Right cardiac atrium (tissue), 5 donors: ENCODE measurements at places on chromosomes 7 and 10.

DNA sequence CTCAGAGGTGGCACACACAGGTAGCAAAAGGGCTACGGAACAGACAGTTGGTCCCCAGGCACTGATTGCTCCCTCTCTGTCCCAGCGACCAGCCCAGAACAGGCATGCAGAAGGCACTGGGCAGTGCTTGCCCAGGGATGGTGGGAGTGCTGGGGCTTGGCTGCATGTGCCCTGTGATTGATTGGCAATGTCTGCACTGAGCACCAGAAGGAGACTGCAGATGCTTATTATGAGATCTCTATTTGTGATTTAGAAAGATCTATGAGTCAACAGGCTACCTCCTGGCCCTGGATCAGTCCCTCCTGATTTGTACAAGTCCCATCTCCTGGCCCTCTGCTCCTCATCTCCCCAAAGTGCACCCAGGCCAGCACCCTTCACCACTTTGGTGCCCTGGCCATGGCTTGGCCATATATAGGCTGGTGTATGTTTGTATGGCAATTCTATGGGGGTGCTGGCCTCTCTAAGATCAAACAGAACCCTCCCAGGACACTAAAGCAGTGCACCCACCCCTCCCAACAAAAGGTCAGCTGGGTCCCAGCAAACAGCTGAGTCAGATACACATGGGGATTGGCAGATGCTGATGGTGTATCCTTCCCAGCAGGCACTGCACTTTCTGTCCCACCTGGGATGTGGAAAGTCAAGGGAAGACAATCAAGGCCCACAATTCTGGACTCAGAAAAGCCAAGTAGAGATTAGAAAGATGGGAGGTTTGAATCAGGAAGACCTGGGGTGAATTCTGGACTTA lies 30.9 kb downstream of the CAMK2B start:
- no peak for DNase-seq

GRCh38 chr7:35717013-35717412 lies 22.1 kb upstream of the HERPUD2 start:
- DNase-seq, result no peak

DNA sequence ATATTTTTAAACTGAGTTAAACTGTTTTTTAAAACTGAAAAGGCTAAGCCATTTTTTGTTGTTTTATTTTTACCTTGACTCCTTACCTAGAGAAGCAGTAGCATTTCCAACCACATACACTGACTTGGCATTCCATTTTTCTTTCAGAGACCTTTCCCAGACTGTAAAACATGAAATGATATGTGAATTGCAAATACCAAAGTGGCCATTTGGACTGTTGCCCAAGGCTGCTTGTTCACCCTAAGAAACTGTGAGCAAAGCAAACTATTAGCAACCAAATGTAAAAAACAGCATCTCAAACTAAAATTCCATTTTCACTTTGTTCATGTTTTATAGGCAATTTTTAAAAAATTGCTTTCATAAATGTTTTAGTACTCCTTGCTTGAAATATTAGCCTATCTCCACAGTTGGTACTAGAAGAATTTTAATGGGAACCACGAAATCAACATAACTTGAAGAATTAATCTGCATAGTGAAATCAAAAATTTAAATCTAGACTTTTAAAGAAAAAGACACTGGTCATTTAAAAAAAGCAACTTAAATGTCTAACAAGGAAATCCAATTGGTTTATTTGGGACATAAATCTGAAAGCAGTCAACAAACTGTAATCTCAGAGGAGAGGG lies 10.8 kb downstream of the UROS start:
- DNase-seq, result no peak

DNA sequence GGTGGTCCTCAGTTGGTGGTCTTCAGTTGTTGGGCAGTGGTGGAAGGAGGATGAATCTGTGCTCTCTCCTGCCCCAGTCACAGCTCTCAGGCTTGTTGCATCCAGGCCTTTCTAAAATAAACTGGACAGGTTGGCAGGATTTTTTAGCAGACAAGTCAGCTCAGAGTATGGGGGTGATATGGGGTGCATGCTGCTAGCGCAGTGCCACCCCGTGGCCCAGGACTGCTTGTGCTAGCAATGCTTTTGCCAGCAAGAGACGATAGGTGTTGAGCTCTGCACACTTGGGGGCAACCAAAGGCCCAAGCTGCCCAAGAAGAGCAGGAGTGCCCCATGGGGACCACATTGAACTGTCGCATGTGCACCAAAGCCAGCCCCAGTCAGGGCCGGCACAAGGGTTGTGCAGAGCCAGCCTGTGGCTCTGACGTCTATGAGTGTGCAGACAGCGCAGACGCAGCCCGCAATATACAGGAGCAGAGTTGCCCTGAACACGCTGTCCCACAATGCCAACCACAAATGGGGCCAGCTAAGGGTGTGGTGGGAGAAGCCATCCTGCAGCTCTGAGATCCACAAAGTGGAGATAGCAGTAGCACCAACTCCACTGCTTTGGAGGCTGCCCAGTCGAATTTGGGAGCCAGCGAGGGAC lies 49.8 kb upstream of the PDSS1 start:
- DNase-seq, result no peak

GRCh38 chr7:40197527-40197926 lies 62.7 kb downstream of the SUGCT start:
- no peak for DNase-seq

GRCh38 chr10:123911866-123912265 lies 20.3 kb upstream of the CPXM2 start:
- DNase-seq, result no peak

- DNase-seq, result peak; percentile 64
Observed at GRCh38 chr7:139777133-139777891, 486 bp downstream of the HIPK2 start.

- no peak for DNase-seq
Observed at GRCh38 chr7:90686146-90686545, 90.0 kb downstream of the CDK14 start.

DNA sequence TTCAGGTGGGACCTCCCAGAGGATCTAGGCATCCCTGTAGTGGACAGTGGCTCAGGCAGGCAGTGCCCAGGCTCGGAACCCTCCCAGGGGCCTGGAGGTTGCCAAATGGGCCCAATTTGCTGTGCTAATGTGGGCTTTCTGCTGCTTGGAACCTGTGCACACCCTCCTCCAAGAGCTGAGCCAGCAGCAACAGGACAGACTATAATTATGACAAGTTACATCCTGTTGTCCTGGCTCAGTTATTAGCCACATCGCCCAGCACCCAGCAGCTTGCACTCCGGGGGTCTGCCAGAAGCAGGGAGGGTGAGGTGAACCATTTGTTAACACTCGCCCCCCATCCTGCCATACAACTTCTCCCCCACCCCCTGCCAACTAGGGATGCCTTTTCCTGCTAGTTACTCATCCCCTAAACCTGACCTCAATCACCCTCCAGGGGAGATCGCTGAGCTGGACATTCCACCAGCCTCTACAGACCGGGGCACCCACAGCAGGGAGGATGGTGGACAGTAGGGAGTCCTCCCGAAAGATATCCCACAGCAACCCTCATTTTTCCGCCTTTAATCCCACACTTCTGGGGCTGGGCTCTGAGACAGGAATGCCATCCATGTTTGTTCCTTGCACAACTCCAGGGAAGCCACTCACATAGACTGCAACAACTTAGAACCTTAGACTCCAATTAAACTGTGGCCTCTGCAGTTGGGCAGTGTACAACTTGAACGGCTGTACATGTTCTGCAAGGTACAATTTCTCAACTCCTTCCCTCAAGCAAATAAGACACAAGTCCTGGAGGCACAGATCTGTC lies 7.9 kb upstream of the MYL10 start:
- DNase-seq, result no peak

GRCh38 chr10:5688587-5688986 lies 3.9 kb downstream of the TASOR2 start:
- no peak for DNase-seq

DNA sequence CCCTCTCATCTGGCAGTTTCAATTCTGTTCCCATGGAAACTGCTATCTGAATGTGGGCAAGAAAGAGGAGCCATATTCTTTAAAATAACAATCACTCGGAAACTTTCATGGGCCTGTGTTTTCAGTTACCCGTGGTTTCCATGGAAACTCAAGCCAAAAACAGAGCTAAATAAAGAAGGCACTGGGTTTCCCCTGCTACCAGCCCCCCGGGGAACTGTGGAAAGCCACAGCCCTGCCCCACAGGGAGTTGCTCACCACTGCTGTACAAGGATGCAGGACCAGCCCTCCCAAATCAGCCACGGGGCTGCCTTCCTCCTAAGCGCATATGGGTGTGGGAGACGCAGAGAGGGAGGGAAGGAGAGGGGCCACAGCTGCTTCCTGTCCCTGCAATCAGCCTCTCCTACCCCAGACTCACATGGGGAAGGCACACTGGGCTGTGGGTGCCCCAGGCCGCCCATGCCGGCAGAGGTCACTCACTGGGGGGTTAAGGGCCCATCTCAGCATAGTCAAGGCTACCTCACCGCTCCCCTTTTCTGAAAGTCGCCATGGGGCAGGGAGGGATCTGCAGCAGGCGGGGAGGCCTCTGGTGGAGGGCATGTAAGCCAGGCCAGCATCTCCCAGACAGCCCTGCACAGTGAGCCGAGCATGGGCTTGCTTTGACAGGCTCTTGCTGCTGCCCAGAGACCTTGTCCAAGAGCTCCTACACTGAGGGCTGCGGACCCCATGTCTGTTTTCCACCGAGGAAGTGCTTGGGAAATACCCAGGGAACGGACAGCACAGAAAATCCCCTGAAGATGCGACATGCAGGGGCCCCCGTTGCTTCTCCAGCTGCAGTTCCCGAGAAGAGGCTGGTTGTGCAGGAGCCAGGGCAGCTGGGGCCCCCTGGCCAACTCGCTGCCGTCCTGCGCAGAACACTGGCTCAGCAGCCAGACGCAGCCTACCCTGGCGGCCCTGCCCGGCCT lies 157.3 kb upstream of the PPP2R2D start:
- no peak for DNase-seq

- no peak for DNase-seq
Observed at GRCh38 chr10:124213471-124213870, 120.1 kb upstream of the CHST15 start.

- no peak for DNase-seq
Observed at GRCh38 chr10:89683883-89684282, 17.5 kb upstream of the KIF20B start.

- no peak for DNase-seq
Observed at GRCh38 chr7:140304191-140304799, 94.0 kb downstream of the SLC37A3 start.

- no peak for DNase-seq
Observed at GRCh38 chr7:116384936-116385635, 114.5 kb upstream of the CAV2 start.

GRCh38 chr7:1965579-1966294 lies 267.0 kb downstream of the MAD1L1 start:
- DNase-seq, result peak; percentile 81

GRCh38 chr7:96388620-96389383 lies 66.9 kb upstream of the SLC25A13 start:
- DNase-seq, result no peak

DNA sequence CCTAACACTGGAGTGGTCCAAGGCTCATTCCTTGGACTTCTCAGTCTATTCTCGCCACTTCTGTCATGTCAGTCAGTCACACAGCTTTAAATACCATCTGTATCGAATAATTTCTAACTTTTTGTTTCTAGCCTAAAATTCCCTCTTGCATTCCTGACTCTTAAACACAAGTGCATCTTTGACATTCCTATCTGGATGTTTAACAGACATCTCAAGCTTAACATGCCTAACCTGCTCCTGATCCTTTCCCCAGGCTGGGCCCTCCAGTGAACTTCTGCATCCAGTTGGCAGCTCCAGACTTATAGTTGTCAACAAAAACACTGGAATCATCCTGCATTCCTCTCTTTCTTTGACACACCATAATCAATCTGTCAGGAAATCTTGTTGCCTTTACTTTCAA lies 4.5 kb upstream of the ABCB4 start:
- DNase-seq, result no peak

DNA sequence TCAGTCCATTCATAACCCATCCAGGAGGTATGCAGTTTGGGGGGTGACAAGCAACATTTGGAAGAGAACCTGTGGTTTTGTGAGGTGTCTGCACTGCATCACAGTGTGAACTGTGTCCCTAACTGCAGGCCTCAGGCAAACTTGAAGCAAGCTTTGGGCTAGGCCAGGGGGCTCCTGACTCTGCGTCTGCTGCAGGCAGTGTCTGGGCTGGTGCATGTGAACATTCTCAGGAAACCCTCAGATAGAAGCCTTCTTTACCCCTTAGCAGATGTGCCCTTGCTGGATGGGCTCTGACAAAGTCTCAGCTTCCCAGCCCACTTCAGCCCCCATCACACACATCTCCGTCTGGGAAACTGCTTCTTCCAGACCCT lies 61.0 kb downstream of the VIPR2 start:
- no peak for DNase-seq

GRCh38 chr7:108103558-108104298 lies 26.4 kb downstream of the LAMB4 start:
- no peak for DNase-seq

DNA sequence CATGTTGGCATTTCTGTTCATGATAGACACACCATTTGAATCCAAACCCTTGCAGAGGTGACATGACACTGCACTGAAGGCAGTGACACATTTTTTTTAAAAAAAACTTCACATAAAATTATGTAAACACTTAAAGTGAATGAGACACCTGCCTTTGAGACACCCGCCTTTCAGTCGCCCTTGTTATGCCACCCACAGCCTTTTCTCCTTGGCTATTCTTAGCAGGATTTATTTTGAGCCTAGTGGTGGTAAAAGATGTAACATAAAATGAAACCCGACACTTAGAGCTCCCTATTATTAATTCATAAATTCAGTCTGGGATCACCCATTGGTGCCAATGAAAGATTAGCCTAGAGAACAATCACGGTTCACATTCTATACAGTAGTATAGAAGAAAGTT lies 161.3 kb downstream of the DYNC1I1 start:
- no peak for DNase-seq

GRCh38 chr7:151488096-151488495 lies 31.6 kb downstream of the RHEB start:
- DNase-seq, result no peak

GRCh38 chr7:22114440-22114981 lies 168.8 kb upstream of the CDCA7L start:
- DNase-seq, result peak; percentile 63

DNA sequence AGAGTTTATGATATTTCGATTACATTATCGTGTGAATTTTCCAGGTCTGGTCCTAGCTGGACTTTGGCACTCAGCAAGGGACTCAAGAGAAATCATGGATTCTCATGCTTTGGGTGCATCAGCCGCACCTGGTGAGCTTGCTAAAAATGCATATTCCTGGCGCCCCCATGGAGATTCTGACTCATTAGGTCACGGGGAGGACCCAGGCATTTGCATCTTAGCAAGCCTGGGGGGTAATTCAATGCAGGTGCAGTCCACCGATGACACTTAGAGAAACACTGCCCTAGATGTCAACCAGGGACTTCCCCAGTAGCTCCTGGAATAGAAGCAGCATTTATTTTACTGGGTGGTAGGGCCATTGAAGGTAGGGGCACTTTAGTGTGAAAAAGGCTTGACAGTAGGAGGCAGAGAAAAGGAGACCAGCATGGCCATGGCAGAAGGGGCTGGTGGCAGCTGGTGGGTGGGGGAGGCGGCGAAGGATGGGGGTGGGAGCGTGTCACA lies 29.9 kb upstream of the PDCD4 start:
- no peak for DNase-seq

- DNase-seq, result no peak
Observed at GRCh38 chr10:75613685-75614504, 182.5 kb downstream of the LRMDA start.
